Activated CD4-positive, alpha-beta T cell treated with anti-CD3 and anti-CD28 coated beads for 36 hours (primary cell): ENCODE measurements at places on chromosomes 5 and 9.

GRCh38 chr9:96249746-96250145 lies 52.2 kb downstream of the HSD17B3 start:
- no peak for DNase-seq

GRCh38 chr5:123422433-123423277 lies 548 bp downstream of the CEP120 start:
- DNase-seq: peak; percentile 46

DNA sequence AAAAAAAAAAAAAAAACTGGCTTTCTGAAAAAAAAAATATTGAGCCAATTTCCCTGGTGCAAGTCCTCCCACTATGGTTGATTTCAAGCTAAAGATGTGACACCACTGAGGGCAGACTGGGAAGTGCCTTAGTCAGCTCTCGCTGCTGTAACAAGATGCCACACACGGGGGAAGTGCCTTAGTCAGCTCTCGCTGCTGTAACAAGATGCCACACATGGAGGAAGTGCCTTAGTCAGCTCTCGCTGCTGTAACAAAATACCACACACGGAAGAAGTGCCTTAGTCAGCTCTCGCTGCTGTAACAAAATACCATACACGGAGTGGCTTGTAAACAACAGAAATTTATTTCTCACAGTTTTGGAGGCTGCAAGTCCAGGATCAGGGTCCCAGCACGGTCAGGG lies 23.4 kb downstream of the BTNL9 start:
- no peak for DNase-seq

GRCh38 chr9:126127591-126127990 lies 199.0 kb upstream of the MVB12B start:
- DNase-seq: no peak

GRCh38 chr9:89363311-89363670 lies 45.0 kb downstream of the SECISBP2 start:
- DNase-seq: no peak

GRCh38 chr5:56183506-56183905 lies 49.6 kb downstream of the ANKRD55 start:
- no peak for DNase-seq

DNA sequence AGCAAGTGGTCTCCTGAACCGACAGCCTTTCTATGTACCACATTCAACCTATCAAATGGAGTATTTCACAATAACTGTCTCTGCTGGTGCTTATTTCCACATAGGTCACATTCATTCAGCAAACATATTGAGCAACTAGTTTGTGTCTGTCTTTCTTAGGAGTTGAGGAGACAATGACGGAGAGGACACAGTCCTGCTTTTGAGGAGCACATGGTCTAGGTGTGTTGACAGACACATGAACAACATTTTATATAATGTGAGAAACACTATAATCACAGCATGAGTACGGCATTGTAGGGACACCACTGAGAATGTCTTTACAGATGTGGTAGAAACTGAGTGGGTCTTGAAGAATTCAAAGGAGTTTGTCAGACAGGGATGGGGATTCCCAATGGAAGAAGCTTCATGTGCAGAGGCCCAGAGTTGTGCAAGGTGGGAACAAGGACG lies 28.5 kb downstream of the NFIL3 start:
- no peak for DNase-seq

DNA sequence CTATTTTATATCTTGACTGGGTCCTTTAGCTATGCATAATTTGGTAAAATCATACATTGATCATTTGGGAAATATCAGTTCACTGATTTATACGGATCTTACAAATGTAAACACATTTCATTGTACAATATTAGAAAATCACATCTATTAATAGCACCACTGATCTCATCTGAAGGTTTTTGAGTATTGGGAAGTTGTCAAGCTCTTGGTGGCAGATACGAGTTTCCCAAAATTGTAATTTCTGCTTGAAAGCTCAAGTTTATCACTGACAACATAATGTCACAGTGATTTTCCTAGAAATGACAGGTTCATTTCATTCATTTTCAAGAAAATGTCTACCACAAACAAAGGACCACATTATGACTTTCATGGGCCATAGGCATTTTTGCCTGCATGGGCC lies 3.0 kb upstream of the MACROH2A1 start:
- DNase-seq: no peak

GRCh38 chr9:126564128-126564527 lies 49.6 kb upstream of the LMX1B start:
- DNase-seq: no peak

- no peak for DNase-seq
Measured at GRCh38 chr5:129003232-129003631, 37.9 kb downstream of the SLC27A6 start.

DNA sequence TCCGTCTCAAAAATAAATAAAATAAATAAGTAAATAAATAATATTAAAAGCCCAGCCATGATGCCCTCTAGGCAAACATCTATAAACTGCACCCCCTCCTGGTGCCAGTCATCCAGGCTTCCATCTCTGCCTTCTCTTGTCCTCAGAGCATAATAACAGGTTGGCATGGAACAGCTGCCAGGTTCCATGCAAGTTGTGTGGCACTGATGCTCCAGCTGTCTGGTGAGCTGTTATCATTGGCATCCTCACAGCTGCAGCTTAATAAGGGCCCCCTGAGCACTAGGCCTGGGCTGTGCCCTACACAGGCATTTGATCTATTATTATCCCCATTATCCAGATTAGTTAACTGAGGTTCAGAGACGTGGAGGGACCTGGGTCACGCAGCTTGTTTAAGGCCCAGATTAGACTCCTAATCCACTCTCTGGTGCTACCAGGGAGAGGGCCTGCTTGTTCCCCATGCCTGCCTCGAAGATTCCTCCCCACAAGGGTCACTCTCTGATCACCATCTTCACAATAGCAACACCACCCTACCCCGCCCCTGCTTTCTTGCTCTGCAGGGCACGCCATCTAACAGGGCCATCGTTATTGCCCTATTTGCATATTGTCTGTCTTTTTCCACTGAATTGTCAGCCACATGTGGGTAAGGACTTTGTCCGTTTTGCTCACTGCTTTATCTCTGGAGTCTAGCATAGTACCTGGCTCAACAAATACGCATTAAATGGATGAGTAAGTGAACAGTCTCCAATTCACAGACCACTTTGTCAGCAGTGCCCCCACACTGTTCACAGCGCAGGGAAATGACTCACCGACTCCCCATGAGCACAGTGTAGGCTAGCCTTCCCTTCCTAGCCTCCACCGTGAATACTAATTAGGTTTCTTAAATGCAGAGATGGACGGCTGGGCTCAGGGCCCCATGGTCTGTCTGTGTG lies 1.5 kb upstream of the DNM1 start:
- DNase-seq: no peak

- no peak for DNase-seq
Measured at GRCh38 chr5:146467760-146468159, 20.6 kb downstream of the TCERG1 start.
